ENCODE measurements at places on chromosomes 2 and 18.

DNA sequence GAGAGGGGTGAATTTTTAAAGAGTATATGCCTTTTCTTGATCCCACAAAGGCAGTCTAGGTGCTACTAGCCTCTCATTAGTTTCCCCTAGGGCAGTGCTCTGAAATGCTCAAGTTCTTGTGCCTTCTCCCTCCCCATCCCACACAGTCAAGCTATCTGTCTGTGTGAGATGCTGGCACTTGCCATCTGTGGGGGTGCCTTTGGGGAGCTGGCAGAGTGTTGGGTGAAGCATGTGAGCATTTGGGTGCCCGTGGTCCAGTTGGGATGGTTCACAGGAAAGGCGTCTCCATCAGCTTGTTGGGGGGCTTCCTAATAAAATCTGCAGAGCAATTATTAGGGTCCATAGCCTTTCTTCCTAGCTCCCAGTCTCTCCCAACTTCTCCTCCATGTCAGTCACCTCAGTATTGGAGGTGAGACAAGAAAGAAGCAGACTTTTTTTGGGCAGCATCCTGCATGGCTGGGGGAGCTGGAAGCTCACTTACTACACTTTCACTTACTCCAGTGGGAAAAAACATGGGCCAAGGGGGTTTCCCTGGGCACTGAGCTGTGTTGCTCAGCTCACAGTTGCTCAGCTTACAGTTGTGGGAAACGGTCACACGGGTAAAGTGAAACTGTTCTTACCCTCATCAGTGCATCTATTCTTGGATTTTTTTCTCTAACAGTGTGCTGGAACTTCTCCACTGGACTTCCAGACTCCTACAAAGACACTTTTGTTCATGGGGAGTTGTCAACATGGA lies 29.3 kb downstream of the COLEC11 start:
- DNase-seq, result no peak

- no peak for DNase-seq
These were observed 98.1 kb downstream of the COL6A3 start for GRCh38 chr2:237315829-237316225.

DNA sequence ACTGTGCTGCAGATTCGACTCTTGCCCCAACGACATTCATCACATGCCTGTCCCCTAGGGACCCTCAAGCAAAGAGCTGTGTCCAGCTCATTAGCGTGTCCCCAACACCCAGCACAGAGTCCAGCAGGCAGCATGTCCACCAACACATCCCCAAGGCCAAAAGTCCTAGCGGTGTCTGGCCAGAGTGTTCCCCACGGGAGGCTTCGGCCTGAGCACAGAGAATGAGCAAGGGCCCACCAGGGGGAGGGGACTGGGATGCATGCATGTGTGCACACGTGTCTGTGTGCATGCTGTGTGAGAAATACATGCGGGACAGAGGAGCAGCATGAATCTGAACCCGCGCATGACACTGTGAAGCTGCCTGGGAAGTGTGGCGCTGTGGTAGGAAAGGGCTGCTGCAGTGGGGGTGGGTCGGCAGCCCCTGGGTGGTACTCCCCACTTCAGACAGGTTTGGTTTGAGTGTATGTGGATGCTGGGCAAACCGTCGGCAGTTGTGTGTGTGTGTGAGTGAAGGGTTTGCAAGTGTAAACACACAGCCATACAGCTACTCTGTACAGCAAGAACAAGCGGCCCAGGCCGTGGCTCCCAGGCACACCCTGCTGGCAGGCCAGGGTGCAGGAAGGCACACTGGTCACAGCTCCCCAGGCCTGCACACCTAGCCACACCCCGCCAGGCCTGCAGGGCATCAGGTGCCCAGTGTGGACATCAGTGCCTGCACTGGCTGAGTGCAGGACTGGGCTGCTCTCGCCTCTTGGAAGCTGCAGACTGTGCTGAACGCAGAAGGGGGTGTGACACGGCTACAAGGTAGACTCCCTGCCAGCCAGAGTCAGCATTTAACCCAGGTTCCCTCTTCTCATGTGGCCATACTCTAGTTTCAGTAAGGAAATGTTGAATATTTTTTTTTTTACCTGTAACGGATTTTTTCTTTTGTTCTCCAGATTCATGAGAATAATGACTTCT lies 19.5 kb upstream of the HES6 start:
- no peak for DNase-seq

DNA sequence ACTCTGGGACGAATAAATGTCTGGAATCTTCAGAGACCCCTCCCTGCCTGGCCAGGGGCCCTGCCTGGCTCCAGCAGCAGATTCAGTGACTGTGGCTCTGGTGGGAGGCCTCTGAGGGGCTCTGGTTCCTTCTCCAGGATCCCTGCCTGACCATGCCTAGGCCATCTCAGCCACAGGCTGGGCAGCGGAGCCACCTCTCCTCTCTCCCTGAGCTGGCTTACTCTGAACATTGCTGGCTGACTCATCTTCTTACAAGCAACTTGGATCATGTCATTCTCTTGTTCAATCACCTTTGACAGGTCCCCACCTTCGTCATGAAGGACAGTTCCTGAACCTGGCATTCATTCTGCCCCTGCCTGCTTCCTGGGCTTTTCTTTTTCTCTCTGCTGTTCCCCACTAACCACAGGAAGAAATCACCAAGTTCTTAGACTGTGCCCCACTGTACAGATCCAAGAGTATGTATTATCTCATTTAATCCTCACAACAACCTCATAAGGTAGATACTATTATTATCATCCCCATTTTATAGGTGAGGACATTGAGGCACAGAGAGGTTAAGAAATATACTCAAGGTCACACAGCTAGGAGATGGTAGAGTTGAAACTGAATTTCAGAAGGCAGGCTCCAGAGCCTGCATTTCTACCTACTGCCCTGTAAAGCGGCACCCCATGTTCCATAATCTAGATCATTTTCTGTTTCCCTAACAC lies 155.5 kb upstream of the SMAD2 start:
- no peak for DNase-seq

GRCh38 chr2:99096728-99097127 lies 44.8 kb upstream of the C2orf15 start:
- DNase-seq, result no peak

DNA sequence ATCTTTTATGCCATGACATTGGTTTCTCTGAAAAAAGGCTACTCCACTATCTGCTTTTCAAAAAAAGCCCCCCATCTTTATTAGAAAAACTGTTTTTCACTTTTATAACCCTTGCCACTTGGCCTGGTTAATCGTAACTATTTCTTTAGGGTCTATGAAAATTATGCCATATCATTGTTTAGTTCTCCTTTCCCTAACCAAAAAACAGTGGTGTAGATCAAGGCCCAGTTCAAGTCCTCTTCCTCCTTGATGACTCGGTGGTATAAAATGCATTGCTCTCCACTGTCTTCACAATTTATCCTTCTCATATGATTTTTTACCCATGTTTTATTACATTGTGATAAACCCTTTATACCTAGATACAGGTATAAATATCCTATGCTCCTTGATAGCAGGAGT lies 205.5 kb downstream of the ZNF521 start:
- no peak for DNase-seq

DNA sequence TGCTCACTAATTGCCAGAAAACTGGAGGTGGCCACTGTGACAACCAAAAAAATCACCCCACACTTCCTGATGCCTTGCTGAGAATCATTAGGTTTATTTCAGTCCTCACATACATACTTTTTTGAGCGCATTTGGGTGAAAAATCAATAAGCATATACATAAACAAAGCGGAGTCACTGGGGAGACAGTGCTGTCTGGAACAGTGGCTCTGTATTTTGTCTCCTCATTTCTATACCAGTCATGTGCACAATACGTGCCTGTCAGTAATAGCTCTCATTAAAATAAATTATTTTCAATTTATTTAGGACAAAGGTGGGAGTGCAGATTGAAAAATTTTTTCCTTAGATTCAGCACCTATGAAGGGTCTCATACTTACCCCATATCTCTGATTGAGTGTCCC lies 48.2 kb downstream of the CXCR4 start:
- no peak for DNase-seq

DNA sequence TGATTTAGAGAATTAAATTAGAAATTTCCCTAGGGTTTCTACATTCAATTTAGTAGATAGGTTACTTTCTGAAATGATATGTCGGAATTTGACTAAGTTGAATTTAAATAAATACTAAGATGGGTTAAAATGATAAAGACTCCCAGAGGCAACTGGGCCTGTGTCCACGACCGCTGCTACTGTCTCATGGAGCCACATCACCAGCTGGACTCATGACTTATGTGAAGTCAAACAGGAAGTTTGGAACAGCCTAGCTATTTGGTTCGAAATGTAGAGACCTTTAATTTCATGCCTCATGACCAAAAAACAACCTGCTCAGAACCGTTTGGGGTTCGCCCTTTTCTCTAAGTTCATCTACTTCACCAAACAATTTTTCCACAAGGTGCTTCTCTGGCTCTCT lies 22.2 kb downstream of the GRHL1 start:
- DNase-seq, result no peak

GRCh38 chr2:199461711-199462346 lies 4.1 kb upstream of the SATB2 start:
- peak; percentile 68 for DNase-seq

GRCh38 chr2:219658196-219658846 lies 30.9 kb downstream of the SLC4A3 start:
- DNase-seq, result no peak

GRCh38 chr2:235634435-235635158 lies 140.8 kb downstream of the AGAP1 start:
- DNase-seq, result no peak

- no peak for DNase-seq
These were observed 748 bp upstream of the ZNF804A start for GRCh38 chr2:184597571-184597991.

DNA sequence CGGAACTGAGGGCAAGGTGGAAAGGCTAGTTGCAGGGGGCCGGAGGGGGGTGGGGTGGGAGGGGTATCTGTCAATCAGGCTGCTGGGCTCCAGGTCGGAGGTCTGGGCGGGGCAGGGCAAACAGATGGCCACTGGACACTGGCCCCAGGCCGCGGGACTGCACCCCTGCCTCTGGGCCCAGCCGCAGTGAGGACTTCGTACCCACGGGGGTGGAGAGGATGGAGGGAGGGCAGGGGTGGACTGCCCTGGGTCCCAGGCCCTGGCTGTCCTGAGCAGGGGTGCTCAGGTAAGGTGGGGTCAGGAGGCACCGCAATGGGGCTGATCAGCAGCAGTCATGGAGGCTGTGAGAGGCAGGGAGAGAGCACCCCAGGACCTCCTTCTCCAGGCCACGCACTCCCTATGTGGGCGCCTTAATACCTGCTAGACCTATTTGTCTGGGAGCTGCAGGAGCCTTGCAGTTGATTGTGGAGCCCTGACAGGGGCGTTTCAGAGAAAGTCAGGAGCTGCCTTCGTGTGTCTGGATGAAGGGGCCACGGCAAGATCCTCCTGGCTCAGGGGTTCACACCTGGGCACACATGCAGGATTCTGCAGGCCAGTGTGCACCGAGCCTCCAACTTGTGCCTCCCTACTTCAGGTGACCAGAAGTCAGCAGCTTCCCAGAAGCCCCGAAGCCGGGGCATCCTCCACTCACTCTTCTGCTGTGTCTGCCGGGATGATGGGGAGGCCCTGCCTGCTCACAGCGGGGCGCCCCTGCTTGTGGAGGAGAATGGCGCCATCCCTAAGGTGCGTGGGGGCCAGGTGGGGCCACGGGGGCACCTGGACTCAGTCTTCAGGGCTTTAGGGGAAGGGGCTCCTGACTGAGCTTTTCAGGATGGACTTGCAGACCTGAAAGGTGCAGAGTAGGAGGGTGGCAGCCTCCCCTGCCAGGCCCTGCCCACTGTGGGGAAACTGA lies 1.5 kb downstream of the CTDSP1 start:
- DNase-seq, result no peak

- no peak for DNase-seq
These were observed 26.9 kb downstream of the DIPK1C start for GRCh38 chr18:74430231-74430630.

DNA sequence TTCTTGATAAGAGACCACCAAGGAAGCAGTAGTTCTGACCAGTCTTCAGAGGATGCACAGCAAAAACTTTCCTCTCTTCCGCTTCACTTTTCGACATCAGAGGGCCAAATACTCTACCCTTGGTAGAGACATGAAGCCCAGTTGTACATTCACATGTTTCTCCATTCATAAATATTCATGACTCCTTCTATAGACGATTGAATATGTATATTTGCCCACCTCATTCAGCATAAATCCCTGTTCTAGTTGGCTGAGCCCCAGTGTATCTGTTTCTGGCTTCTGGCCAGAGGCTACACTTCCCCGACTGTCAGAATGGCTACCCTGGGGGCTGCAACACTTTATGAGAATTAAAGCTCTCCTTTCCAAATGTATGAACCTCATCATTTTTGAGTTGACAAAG lies 258.5 kb downstream of the ASXL3 start:
- no peak for DNase-seq

DNA sequence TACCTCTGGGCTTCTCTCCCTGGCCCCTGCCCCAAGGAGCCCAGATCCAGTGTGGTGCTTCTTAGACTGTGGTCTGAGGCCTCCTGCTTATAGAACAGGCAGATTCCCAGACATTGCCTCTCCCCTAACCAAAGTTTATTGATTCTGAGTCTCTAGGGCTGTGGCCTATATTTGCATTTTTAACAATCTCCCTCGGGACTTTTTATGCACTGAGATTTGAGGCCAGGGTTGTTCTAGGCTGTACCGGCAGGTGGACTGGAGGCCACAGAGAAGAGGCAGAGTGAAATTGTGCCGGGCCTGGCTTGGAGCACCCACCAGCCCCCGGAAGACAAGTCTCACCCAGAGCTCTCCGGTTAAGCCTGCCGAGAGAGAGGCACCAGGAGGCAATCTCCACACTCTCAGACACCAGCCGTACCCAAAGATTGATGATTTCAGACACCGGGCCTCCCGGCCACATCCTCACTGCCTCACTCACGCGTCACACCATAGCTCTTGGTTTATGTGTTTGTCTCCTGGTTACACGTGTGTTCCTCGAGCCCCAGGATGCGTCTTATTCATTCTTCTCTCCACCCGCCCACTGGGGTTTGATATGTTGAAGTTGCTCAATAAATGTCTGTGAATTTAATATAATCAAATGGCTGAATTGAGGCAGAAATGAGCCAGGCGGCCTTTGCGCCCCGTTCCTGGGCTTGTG lies 203.7 kb downstream of the KLHL29 start:
- no peak for DNase-seq

GRCh38 chr18:49949951-49950395 lies 136.6 kb upstream of the ACAA2 start:
- no peak for DNase-seq

DNA sequence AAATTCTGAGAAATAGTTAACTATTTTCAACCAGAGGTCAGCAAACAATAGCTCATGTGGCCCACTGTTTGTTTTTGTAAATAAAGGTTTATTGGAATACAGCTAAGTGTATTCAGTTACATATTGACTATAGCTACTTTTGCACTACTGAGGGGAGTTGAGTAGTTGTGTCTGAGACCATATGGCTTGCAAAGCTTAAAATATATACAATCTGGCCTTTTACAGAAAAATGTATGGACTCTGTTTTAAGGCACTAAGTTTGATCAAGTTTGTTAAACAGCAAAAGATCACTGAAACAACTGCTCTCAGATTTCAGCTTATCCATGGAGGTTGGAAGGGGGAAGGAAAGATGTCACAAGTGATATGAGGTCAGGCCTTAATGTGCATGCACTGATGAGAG lies 667.1 kb downstream of the CNTNAP5 start:
- DNase-seq, result no peak

DNA sequence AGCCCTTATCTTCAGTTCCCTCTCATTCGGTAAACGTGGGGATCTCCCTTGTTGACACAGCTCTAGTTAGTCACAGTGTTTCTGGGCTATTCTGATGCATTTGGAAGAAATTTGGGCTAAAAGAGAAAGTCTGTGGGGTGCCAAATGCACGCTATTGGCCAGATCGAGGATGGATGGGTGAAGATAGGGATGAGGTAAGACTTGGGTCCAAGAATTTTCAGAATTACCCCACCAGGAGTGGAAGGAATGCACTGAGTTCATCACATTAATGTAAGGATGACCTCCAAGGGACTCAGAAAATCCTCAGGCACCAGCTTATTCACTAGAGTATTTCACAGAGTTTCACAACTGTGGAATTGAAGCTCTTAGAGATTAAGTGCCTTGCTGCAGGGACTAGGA lies 49.3 kb downstream of the NRP2 start:
- no peak for DNase-seq

Data from left forelimb (tissue), 1 donor.